AG08395 (cell line): ENCODE measurements at places on chromosomes 7 and 10.

DNA sequence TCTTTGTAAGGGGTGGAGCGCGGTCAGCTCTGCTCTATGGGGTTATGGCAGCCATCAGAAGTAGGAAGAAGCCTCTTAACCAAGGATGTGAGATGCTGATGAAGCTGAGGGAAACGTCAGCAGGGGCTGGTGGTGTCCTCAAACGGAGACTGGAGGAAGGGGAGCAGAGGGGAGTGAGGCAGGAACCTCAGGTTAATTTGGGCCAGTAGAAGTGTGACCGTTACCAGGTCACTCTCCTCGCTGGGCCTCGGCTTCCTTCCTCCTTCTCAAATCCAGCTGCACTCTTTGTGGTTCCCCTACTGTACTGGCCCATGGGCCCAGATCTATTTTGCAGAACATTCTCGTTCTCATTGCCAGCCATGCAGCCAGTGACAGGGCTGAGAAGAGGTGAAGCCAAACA, 169.5 kb downstream of the TMEM178B start:
- no peak for DNase-seq

DNA sequence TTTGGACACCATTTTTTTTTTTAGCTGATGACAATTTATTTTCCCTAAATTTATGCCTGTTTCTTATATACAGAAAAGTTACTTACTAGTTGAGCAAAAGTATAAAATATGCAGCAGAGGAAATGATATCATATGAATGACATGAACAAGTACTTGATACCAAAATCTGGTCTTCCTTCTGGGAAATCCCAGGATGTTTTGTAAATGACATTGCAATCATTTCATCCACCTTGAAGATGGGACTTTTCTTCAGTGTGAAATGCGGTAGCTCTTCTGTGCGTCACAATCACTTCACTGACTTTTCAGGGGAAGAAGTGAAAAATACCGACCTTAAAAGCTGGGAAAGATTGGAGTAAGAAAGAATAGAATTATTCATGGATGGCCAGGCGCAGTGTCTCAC, 23.8 kb downstream of the C1QL3 start:
- no peak for DNase-seq

DNA sequence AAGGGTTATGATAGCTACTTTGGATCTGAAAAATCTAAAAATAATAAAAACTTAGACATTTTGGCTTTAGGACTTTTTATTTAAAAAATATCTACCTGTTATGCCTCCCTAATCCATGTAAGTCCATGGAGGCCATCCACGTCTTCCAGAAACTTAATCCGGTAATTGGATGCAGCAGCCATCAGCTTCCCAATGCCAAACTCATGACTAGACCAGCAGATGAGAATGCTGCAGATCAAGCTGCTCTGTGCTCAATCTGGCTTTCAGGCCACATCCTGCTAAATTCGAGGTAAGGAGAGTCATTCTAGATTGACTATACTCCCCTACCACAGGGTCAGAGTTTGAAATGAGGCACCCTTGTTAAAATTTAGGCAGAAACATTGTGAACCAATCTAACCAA, 168.5 kb upstream of the TCERG1L start:
- no peak for DNase-seq

DNA sequence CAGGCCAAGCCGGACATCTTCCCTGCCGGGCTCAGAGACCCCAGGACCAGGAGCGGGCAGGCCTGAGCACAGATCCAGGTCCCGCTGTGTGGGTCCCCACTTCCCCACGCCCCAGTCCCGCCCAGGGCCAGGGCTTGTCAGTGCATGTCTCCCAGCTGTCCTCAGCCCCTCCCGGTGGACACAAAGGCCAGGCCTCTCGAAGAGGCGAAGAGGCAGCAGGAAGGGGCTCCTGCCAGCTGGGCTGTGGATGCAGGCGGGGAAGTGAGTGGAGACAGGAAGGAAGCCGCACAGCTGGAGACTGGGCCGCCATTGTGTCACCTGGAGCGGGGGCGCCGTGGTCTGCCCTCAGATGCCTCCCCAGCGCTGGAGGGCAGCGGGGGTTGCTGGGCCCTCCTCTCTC, 4.8 kb downstream of the GRIFIN start:
- no peak for DNase-seq

DNA sequence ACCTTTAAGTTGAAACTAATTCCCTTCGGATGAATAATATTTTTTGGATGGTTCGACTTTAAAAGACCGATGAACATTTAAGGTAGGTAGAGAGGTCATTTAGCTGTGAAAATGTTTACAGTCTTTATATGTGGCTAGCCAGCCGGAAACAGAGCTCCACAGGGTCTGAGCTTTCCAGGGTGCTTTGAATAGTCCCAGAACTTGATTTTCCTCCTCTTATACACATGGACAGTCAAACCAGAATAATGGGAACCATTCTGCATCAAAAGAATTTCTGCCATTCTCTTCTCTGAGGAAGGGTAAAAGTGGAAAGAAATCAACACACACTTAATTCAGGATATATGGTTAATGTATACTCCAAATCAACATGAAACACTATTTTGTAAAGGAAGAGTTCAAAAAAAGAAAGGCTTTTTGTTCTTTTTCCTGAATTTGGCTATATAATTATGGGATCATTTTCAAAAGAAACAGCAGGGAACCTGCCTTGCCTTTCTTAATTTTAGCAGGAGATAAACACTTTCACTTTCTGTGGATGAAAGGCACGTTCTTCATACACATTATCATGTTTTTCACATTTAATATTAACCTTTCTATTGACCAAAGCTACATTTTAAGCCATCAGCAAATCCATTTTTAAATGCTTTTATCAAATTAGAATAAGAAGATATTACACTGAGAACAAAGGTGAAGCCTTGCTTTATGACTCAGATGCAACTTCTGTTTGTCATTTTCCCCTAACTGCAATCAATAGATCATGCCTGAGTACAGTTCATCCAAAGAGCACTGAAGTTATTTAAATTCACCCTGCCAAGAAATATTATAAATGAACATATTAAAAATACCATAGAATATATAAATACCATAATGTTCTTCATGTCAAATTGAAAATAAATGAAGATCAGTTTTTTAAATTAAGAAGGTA, 307.3 kb downstream of the THSD7A start:
- no peak for DNase-seq
